ENCODE measurements at places on chromosomes 3 and 15.

DNA sequence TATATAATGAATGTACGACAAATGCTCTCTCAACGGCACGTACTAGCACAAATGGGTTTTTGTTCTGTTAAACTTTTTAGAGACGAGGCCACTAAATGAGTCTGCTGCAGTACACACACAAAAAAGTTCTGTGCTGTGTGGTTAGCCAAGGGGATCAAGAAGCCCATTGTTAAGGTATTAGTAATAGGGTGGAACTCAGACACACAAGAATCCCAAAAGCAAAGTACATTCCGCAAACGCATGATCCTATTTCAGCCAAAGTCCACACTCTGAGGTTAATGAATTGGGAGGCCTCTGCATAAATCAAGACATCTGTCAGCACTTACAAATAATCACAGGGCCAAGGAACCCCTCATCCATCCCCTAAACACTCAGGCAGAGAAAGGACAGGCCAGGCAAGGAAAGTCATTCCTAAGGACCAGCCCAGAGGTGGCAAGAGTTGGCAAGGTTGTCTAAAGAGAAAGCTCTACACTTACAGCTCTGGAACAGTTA lies 12.1 kb downstream of the OSBPL10 start:
- no peak for DNase-seq

DNA sequence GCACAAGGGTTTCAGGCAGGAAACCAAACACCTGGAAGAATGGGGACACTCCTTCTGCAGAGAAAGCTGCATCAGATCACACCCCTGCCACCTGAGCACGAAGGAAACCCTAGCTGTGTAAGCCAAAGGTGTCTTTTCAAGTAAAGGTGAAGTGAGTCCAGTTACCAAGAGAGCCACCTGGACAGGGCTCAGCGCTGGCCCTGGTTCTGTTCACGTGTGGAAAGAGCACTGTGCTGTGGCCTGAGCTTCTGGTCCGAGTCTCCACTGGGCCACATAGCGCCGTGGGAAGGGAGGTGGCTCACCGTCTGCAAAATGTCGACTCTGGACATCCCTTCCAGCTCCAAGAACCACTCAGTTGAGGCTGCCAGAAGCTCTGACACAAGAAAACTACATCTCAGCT lies 151.1 kb downstream of the ADAMTS17 start:
- DNase-seq = no peak

DNA sequence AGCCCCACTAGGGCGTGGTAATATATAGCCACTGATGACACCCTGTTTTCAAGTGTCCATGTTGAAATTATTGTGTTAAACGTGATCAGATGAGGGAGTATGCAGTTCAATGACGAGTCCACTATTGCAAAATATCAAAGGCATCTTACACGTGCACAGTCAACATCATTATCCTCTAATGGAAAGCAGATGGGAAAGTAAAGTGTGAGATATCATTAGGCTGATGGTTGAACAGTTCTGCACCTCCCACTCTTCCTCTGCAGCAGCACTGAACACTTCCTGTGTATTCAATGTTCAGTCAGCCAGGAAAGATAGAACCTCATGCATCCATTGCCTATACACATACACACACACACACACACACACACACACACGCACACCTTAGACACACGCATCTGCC lies 431.8 kb upstream of the CCDC54 start:
- DNase-seq = no peak

DNA sequence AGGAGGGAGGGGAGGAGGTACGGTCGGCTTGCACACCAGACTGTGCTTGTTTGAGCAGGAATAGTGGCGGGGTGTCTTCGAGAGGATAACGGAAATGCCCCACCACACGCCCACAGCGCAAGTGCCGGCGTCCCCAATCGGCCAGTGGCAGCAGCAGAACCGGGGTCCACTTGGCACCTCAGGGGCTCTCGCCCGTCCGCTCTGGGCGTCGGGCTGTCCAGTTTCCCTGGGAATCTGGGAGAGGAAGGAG lies 53.7 kb downstream of the CCDC54 start:
- DNase-seq = no peak

- no peak for DNase-seq
Observed at GRCh38 chr3:181941250-181941649, 229.5 kb downstream of the SOX2 start.

- DNase-seq = no peak
Observed at GRCh38 chr3:3170998-3171397, 8.5 kb downstream of the CRBN start.

DNA sequence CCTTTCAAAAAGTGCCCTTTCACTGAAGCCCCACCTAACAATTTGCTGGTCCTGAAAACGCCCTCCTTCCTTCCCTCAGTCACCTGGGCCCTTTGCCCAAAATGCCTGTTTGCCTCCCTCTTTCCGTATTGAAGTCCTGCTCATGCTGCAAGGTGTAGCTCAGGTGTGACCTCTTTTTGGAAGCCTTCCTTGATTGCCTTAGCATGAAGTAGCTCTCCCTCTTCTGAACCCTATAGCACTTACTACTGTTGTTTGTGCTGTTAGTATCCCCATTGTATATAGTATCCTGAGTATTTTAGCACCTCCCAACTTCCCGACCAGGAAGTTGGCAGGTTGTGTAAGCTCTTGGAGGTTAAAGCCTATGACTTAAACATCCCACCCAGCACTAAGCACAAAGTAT lies 1.7 kb downstream of the PLS1 start:
- DNase-seq = no peak

GRCh38 chr15:41689083-41689482 lies 28.9 kb downstream of the MGA start:
- DNase-seq = no peak

- DNase-seq = no peak
Observed at GRCh38 chr3:142642956-142643355, 46.8 kb downstream of the PLS1 start.

DNA sequence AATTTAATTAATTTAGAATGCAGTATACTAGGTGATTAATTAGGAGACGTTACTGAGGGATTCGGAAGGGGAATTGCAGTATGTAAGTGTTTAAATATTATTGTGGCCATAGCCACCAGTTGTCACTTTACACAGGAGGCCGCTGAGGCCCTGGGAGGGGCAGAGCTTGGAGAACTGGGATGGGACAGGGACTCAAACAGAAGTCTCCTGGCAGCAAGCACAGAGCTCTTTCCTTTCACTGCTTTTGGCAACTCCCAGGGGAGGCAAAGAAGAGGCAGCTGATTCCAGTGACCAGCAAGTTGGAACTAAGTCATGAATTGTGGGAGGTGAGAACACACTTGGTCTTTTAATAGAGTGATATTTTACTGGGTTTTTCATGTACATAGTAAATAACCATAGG lies 248.6 kb downstream of the RPLP1 start:
- DNase-seq = no peak

- DNase-seq = no peak
Observed at GRCh38 chr3:56064684-56065083, 403.6 kb downstream of the ERC2 start.

DNA sequence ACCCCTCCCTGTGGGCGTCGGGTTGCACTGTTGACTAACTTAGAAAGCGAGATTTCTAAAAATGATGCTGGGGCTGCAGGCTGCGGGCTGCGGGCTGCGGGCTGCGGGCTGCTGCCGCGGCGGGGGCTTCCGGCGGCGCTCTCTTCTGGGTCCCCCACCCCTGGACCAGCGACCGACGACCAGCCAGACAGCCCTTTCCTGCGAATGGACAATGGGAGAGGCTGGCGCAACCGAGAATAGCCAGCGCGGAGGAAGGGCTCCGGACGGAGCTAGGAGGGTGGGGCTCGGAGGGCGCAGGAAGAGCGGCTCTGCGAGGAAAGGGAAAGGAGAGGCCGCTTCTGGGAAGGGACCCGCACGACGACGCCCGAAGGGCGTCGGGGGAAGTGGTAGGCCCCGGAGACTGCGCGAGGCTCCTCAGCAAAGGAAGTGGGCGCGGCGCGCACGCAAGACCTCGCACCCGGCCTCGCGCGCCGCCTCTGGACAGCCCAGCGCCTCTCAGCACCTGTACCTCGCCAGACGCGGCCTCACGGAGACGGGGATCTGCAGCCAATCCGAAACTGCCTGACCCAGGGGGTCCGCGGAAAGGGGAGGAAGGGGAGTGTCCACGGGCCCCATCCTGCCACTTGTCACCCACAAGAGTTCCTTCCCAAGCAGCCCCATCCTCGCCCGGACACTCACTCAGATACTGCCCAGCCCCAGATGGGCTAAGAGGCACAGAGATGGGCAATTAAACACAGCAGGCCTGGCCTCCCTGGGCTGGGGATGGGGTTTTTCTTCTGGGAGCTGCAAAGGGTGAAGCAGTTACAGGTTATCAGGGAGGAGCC lies 70.7 kb downstream of the SLC12A8 start:
- no peak for DNase-seq

All from iPS DF 6.9 (cell line).